ENCODE measurements at places on chromosomes 1 and 21.

- peak; percentile 88 for ATAC-seq
Observed at GRCh38 chr21:43611598-43612369, 47.5 kb downstream of the HSF2BP start.

GRCh38 chr1:206674745-206675175 lies 9.9 kb upstream of the MAPKAPK2 start:
- ATAC-seq, result peak; percentile 94

DNA sequence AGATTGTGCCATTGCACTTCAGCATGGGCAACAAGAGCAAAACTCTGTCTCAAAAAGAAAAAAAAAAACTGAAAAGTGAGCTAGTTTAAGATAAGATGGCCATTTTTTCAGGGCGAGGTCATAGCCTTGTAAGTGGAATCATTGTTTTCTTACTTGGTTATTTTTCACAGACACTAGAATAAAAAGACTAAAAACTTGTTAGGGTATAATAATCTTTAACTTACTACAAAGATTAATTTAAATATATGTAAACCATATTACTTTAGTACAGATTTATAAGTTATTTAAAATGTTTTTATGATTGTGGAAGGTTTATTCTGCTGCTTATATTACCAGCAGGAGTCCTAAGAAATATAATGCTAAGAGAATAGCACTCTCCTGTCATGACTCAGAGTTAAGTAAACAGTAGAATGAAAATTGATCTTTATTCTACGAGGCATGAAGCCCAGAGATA lies 23.5 kb downstream of the ANGPTL1 start:
- no peak for ATAC-seq

DNA sequence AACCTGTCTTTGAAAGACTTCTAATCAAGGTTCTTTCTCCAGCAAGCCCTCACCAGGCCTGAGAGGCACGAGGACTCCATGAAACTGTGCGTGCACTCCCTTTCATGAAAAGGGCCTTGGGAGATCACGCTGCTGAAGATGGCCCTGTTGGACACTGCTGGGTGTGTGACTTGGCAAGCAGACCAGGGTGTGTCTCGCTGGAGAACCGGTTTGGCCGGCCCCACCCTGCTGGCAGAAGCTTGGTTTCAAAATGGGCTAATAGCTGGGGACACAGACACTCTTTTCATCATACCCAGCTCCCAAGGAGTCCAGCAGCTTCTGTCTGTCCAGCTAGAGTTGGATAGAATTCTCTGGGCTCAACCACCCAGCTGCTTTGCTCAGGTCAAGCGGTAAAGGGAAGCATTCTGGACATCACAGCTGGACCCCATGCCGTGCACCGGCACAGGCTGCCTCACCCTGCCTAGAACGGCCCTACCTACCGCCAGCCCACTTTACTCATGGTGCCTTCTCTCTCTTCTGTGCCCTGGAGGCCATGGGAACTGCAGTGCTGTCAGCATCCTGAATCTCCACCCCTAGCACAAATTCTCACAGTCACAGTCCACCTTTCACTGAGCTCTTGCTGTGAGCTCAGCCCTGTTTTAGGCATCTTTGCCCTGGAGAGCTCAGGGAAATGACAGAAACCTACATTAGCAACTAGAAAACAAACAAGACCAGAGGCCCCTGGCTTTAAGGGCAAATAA lies 24.6 kb downstream of the PKP1 start:
- no peak for ATAC-seq

- peak; percentile 70 for ATAC-seq
Observed at GRCh38 chr1:115062542-115063004, 26.7 kb downstream of the TSPAN2 start.

All from gastroesophageal sphincter (tissue), 4 donors.